NCI-H1092 (cell line): ENCODE measurements at places on chromosomes 5 and 9.

- no peak for DNase-seq
Measured at GRCh38 chr5:150625831-150626746, 14.4 kb upstream of the SYNPO start.

DNA sequence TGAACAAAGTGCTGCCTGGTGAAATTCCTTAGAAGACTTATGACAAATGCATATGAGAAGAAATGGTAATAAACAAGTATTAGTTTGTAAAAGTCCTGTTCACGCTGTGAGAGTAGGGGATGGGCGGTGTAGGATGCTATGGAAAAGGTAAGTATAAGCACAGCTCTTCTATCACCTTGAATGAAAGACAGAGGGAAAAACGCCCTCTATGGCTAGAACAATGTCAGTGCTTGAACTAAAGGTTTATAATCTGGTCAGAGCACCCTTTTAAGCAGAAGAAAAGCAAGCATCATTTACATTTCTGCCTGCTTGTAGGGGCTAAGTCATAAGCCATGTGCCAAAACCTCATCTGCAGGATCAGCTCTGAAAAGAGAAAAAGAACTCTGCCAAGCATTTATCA, 115.2 kb downstream of the LHFPL2 start:
- no peak for DNase-seq

GRCh38 chr5:40483316-40483715, 196.4 kb upstream of the PTGER4 start:
- DNase-seq, result no peak

- no peak for DNase-seq
Measured at GRCh38 chr9:106981396-106982287, 118.7 kb downstream of the ZNF462 start.

DNA sequence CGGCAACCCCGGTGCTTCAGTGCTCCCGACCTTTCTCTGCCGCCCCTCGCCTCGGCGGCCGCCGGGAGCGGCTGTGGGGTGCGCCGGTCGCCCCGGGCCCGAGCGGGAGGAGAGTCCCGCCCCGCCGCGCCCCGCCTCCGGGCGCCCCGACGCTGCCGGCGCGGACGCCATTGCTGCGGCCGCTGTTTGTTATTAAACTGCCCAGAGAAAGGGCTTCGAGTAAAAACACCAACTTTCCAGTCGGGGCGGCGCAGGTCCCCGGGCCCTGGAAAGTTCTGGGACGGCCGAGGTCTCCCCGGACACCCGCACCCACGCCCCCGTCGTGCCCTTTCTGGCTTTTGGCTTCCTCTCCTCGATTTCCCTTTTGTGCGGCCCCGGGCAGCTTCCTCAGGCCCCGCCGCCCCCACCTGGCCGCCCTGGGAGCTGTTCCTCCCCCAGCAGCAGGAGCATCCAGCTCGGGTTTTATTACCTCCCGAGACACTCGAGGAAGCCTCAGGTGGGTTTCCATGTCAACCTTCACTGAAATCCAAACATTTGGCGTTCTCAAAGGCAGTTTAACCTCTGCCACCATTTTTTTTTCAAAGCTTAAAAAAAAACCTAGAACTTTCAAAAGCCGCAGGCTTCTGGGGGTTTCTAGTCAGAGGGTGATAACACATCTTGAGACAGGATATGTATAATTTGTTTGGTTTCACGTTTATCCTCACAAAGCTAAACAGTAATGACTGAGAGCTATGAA, 334.4 kb downstream of the CWC27 start:
- peak; percentile 84 for DNase-seq

GRCh38 chr5:28156981-28157380, 1118.6 kb upstream of the CDH9 start:
- DNase-seq, result no peak

DNA sequence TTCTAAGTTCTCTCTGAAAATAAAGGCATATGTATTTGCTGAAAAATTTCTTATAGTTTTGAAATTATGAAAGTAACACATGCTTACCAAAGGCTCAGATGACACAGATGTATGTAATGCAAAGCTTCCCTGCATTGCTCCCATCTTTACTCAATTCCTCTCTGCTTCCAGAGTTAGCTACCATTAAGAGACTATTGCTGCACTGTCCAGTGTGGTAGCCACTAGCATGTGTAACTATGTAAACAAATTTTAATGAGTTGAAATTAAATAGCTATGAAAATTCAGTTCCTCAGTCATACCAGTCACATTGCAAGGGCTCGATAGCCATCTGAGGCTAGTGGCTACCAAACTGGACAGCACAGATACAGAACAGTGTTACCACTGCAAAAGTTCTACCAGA, 17.9 kb downstream of the FRMD3 start:
- DNase-seq, result no peak

DNA sequence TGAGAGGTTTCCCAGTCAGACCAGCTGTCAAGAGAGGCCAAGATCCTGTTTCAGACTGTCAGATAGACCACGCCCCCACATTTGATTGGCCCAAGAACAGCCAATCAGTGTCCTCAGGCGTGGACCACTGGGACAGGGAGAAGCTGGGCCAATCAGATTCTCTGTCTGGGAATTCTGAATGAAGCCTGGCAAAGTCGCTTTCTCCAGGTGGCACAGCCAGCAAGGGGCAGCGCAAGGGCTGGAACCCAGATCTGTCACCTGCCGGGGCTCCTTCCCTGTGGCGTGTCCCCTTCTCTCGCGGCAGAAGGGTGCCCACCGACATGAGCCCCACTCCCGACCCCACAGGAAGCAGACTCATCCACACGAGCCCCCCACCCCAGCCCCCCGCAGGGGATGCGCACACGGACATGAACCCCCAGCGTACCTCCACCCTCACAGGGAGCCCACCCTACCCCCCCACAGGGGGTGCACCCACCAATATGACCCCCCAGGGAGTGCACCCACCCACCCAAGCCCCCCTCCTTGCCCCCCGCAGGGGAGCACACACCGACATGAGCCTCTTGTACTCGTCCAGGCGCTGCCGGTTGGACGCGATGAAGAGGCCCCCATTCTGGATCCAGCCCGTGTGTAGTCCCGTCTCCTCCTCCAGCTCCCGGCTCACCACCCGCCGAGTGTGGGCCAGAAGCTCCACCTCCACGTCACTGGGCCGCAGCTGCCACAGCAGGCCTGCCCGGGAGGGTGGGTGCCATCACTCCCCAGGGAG, 6.1 kb downstream of the SARDH start:
- peak; percentile 81 for DNase-seq

DNA sequence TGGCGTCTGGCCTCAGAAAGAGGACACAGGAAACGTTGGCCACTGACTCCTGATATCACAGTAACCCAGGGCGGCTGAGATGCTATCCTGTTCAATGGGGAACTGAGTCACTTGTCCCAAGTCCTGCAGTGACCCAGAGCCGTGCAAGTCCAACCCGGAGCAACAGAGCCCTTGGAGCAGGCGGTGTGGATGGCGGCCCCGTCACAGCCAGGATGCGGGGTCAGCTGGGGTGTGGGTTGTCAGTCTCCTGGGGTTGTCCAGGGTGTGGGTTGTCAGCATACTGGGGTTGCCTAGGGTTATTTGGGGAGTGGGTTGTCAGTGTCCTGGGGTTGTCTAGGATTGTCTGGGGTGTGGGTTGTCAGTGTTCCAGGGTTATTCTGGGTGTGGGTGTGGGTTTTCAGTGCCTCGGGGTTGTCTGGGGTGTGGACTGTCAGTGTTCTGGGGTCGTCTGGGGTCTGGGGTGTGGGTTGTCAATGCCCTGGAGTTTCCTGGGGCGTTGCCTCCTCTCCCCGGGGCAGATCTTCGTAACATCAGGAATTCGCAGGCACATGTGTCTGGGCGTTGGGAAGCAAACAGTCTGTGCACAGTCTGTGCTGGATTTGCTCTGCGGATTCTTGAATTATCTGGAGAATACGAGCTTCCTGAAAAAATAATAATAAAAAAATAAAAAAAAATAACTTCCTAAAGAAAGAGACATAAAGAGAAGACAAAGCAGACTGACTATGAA, 257.5 kb downstream of the PARP8 start:
- no peak for DNase-seq

DNA sequence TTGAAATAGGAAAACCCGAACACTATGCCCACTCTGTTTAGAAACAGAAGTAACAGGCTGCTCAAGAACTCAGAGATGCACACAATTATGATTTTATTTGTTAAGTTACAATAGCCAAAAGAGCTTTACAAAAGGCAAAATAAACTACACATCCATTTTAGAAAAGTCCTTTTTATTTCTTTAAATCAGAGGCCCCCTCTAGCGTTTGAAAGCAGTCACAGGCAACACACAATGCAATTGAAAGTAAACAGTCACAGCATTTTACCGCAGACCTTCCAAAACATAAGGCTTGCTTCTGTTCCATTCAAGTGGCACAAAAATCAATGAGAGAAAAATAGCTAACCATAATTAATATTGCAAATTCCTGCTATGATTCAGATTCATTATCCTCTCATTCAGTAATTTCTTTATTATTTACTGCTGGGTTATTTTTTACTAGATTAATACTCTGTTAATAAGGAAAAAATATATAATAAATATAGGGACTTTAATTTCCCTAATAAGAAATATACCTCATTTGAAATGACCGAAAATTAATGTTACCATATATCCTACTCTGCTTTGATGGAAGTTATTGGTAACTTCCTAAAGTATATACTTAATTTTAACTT, 78.3 kb downstream of the CEP120 start:
- DNase-seq, result no peak

DNA sequence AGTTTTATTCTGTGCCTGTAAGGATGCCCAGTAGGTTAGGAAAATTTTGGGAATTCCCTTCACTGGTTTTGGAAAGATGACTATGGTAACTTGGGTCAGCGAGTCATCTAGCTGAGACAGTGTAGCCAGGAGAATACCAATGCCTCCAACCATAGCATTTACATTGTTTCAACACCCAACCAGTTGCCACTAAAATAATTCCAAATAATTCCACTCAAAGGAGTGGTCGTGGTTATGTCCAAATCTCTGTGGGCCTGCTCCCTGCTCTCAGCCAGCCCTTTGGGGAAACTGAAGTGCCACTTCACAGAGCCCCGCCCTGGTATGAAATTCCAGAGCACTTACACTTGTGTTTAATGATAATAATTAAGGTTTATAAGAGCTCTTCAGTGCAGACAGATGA, 310.5 kb downstream of the PLK2 start:
- no peak for DNase-seq

DNA sequence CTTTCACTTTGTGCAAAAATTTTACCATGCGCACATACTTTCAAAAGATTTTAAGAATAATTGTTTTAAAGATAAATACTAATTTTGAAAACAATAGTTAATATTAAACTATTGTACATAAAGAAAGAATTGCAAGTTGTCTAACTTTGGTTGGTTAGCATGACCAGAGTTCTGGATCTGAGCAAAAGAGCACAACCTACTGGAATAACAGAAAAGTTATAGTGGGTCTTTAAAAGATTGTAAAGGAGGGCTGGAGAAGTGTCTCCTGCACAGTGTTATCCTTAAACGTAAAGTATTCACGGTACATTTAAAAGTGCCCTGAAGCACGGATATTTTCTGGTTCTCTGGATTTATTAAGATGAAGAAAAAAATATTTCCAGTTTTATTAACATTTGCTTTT, 70.6 kb downstream of the GLIS3 start:
- DNase-seq, result no peak

DNA sequence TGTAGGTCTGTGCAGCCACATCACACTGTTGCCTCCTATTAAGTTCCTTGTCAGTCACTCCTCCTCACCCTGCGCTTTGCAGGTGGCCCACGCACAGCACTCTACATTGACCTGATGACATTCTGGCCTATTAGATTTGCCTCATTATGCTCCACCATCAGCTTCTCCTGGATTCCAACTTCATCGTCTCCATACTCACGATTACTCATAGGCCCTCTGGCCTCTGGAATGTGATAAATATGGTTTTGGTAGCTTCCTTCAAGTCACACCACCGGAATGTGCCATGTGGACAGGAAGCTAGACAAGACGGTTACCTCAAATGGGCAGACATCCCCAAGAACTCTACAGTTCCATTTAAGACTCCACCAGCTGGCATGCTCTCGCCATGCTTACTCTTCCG, 158.0 kb upstream of the LHFPL2 start:
- no peak for DNase-seq

- DNase-seq, result no peak
Measured at GRCh38 chr9:86324308-86324707, 29.9 kb downstream of the TUT7 start.

GRCh38 chr5:84791138-84791537, 406.5 kb upstream of the EDIL3 start:
- DNase-seq, result no peak

DNA sequence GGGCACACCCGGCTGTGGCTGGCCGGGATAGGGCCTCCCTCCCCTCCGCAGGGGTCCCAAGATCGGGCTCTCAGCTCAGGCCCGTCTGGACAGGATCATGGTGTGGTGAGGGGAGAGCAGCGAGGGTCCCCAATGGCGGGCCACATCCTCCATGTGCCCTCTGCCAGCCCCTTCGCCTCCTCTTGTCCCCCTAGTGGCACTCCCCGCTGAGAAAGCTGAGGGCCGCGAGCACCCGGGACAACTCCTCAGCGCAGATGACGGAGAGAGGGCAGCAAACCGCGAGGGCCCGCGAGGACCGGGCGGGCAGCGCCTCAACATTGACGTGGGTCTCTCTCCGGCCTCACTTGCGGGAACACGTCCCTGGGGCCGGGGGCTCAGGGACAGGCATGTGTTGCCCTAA, 24.6 kb downstream of the NKD2 start:
- no peak for DNase-seq

GRCh38 chr9:7523426-7524043, 276.0 kb downstream of the DMAC1 start:
- DNase-seq, result no peak

- DNase-seq, result no peak
Measured at GRCh38 chr9:129368444-129368978, 190.4 kb upstream of the IER5L start.

- DNase-seq, result no peak
Measured at GRCh38 chr5:140324617-140325241, 21.7 kb downstream of the HBEGF start.
